ENCODE measurements at places on chromosomes 1 and 21.
A peak's percentile ranks its signal among the peaks of the same experiment; 100 is the strongest.

GRCh38 chr1:232590744-232591082 is 39.2 kb downstream of the SIPA1L2 start:
- no peak for DNase-seq

GRCh38 chr1:245001252-245001651 is 136.9 kb upstream of the HNRNPU start:
- no peak for DNase-seq

- no peak for DNase-seq
These were observed 29.4 kb downstream of the JAK1 start for GRCh38 chr1:64936956-64937355.

GRCh38 chr1:63770381-63770780 is 3.4 kb upstream of the ROR1 start:
- DNase-seq = no peak

DNA sequence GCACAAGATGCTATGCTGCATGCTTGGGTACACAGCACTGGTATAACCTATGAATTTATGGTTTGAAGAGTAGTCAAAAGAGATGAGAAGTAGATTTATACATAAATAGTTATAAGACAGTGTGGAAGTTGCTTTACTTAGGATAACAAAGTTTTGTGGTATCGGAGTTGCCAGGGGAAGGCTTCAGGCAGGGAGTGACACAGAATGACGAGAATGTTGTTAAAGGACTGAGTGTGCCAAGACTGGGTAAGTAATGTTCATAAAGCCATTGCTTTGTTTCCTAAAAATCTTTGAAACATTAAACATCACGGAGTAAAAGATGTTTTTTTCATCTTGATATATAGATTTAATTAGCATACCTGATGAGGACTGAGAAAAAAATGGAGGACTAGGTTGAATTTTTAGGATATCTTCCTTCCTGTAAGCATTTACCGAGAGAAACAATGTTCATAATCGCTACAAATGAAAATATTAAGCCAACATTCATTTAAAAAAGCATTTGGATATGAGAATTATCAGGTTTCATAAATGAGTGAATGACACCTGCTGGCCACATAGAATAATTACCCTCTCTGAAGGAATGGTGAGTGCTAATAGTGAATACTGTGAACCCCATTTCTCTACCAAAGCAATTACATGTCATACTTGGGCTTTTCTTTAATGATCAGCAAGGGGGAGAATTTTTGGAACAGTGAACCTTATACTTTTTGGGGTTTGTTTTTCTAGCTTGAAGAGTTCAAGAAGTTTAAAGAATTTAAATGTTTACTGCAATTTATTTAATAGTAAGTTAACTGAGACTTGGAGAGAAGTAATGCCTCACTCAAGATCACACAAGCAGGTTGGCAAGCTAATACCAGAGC is 28.4 kb downstream of the EXTL2 start:
- DNase-seq = peak; percentile 13

All from urothelium cell line (cell line).